ENCODE measurements at places on chromosomes 4 and X.

GRCh38 chr4:76737771-76738085 lies 160.2 kb downstream of the SOWAHB start:
- DNase-seq: no peak

DNA sequence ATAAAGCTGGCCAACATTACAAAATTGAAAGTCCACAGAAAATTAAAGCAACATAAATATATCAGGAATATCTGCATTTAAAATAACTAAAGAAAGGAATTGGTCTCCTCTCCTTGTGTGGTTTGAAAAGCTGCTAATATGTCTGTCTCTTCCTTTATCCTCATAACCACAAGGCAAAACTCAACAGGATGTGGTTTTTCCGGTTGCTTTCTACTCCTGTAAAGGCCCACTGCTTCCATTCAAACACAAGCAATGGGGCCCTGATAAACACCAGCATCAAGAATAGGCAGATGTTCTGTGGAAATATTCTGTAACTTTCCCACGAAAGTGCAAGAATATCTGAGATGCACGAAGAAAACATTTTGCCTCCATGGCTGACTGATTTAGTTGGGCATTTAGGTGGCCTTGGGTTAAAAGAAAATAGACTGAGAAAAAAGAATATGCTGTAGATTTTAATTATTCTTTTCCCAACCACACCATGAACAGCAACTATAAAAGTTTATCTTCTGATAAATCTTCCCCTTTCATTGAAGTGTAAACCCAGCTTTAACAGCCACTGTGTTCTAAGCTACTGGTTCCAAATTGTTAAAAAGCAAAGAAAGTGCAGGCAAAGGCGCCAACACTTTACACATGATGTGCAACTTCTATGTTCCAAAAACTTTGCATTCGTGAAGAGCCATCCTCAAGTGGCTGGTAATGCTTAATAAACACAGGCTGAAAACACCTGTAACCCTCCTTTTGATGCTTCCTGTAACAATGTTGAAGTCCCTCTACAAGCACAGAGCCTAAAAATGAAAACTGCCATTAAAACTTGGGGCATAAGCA lies 50.5 kb upstream of the NDST3 start:
- DNase-seq: no peak

GRCh38 chr4:52288212-52288855 lies 237.2 kb downstream of the SPATA18 start:
- DNase-seq: no peak

DNA sequence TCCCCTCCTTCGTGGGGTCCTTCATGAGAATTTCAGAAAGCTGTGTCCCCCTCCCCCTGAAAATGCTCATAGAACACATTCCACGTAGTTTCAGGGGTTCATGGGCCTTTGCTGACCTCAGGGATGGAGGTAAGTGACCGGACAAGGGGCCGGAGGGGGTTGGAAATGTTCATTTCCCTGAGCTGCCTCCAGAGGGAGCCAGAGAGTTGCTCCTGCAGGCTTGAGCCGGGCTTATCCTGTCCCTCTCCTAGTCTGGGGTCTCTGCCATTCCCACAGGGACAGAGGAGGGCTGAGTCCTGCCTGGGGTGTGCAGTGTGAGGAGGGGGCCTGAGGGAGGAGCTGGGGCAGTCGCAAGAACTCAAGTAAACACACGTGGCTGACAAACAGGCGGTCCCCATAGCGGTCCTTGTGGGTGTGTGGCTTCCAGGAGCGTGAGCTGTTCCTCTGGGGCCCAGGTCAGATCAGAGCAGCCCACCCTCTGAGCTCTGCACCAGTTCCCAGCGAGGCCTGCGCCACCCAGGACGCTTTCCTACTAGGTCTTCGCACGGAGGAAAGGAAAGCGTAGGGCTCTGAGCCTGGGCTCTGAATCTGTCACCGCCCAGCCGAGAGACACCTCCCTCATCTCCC lies 62.5 kb downstream of the WFS1 start:
- no peak for DNase-seq

DNA sequence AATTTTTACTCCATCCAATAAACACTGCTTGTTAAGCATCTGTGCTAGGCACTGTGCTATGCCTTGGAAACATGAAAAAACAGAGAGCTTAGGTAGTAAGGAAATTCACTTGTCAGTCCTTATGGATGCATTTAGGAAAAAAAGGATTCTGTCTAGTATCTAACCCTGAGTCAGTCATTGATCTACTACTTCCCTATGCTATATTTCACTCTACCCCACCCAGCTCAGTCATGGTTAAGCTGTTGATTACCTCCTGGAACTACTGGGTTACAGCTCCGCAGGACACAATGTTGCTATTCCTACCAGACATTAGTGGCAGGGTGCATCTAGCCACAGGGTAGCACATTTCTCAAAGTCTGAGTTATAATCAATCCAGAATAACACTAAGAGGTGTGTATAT lies 2.9 kb upstream of the USP53 start:
- no peak for DNase-seq

DNA sequence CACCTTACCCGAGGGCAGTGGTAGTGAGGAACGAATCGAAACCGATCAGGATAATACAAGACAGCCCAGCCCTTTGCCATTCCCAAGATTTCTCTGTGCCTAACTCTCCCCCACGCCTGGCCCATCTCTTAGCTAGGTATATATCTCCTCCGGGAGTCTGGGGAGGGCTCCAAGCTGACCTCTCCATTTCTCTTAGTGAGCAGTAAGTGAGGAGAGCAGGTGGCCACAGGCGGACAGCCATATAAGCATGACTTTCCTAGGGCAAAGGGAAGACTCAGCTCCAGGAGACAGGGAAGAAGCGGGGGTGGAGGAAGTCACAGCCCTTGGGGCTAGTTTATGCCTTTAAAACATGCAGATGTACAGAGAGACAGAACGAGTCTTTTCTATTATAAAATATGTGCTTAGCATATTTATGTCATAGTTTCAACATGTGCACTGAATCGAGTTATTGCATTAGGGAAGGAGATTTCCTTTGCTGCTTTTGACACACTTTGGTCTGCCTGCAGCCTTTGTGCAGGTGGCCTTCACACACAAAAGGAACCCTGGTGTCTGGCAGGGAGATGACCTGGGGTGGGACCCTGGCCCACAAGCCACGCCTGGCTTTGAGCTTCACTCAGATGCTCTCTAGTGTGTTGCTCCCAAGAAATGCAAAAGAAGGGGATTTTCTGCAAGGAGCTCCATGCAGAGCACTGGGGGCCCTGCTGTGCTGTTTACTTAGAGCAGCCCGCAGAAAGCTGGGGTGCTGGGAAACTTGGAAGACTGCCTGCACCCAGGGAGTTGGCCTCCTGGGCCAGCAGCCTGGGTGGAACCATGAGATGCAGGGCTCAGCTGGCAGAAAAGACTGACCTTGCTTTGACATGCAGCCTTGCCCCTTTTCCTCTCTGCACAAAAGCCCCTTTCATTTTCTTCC lies 613.3 kb downstream of the BCOR start:
- DNase-seq: no peak

DNA sequence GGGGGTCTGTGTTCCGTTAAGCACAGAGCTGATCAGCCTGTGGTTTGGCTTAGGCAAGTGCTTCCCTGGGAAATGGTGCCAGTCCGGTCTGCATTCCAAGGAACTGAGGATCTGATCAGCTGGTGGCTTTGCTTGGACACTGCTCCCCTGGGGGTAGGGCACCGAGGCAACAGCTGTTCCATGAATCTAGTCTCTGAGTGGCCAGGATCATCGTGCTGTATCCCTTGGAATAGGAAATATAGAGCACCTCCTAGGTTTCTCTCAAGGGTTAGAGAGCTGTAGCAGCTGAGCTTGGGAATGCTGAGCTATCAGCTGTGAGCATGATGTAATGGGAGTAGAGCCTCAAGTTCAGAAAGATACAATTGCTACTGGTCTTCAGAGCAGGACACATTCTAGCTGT lies 863.9 kb downstream of the RAPGEF2 start:
- DNase-seq: no peak

DNA sequence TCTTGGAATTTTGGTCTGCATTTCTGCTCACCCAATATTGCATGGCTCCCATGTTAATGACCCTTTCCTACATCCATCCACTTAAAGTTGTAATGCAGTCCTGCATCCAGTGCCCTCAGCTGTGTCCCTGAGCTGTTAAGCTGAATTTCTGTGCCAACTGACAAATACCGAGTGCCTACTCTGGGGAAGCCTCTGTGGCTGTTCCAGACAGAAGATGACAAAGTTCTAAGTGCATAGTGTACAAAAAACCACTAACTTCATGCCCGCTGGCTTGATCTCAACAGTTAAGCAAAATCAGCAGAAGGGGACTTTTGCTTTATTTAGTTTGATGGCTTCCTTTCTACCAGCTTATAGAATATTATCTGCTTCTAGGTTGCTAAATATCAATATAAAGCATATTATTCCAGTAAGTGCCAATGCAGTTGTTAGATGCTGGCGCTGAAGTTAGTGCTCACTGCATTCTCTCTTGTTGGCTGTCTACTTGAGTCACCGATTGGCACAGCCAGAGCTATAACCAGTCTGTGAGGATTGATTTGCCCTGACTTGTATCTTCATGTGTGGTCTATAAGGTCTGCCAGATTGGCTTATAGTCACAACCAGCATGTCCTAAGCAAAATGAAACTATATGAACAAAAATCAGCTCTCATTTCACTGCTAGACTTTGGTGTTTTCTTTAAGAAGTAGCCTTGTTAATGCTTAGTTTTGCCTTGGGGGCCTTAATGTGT lies 98.9 kb downstream of the KLHL8 start:
- DNase-seq: no peak

DNA sequence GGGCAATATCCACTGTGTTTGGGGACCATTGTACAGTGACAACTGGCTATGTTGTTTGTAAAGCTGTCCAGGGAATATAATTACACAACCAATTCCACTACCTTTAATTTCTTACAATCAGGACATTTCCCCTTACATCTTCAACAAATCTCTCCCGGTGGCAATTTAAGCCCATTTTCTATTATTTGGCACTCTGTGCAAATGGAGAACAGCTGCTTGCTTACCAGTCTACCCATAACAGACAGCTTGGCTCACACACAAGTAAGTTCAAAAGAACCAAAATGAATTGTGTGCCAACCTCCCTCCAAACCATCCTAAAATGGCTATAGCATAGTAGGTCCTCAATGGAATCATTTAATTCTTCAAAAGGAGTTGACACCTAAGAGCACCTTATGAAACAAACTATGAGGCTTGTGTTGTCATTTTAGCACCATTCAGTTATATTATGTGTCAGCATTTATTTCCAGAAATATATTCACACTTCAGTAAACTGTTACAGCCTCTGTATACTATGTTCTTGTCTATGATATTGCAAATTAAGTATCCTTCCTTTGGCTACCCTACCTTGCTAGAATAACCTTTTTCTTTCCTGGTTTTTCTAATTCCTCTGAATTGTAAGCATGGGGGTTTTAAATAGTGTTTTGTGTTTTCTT lies 18.4 kb downstream of the GABRA4 start:
- no peak for DNase-seq

- peak; percentile 90 for DNase-seq
Observed at GRCh38 chr4:24837336-24837735, 42.0 kb downstream of the SOD3 start.

GRCh38 chrX:149699761-149700160 lies 12.1 kb upstream of the MAGEA11 start:
- DNase-seq: no peak

DNA sequence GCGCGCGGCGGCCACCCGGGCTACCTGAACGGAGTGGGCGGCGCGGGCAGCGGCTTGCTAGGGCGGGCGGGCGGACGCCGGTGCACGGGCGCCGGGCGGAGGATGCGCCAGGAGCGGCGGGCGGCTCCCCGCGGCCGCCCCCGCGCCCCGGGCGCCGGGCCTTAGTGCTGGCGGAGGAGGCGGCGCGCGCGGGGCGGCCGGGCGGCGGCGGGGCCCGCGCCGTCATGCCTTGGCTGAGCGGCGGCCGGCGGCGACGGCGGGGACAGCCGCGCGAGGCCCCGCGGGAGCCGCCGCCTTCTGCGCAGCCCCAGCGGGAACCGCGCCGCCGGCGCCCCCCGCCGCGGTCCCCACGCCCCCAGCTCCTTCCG lies 48.2 kb downstream of the CLDN34 start:
- DNase-seq: no peak

DNA sequence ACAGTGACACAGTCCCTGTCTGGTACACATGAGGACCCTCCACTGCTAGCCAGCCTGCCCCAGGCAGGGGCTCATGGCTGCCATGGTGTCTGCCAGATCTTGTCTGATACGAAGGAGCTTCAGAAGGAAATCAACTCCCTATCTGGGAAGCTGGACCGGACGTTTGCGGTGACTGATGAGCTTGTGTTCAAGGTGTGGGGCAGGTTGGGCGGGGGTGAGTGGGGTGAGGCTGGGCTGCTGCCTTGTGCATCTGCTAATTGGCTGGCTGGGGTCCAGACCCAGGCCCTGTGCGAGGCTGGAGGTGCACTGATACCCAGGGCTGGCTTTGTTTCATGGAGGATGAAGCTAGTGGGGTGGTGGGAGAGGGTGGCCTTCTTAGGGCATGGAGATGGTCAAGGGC lies 13.8 kb downstream of the CCDC22 start:
- DNase-seq: no peak

DNA sequence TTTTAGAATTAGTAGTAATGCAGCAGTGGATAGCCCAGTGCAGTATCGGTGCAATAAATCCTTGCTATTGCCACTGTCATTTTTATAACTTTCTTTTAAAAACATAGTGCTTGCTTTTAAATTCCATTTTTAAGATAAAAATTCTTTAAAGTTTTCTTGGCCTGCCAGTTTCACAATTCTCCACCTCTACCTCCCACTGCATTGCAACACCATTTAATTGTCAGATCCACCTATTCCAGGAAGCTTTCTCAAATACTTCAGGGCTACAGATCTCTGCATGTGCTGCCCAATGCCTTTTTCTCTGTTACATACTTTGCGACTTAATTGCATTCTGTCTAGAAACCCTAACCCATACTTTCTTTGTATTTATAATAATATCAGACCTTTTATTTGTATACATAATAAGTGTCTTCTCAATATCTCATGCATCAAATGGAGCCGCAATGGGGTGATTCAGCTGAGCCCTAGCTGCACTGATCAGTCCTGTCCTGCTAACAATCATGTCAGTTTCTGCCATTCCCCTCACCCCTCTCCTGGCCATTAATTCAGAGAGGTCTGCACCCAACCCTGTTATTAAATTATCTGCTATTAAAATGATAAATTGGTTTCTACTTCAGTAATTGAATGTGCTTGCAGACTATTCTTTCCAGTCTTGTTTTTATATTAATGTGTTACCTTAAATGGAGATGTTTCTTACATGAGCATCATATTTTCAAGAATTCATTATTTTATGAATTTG lies 193.1 kb downstream of the SLIT2 start:
- DNase-seq: no peak

DNA sequence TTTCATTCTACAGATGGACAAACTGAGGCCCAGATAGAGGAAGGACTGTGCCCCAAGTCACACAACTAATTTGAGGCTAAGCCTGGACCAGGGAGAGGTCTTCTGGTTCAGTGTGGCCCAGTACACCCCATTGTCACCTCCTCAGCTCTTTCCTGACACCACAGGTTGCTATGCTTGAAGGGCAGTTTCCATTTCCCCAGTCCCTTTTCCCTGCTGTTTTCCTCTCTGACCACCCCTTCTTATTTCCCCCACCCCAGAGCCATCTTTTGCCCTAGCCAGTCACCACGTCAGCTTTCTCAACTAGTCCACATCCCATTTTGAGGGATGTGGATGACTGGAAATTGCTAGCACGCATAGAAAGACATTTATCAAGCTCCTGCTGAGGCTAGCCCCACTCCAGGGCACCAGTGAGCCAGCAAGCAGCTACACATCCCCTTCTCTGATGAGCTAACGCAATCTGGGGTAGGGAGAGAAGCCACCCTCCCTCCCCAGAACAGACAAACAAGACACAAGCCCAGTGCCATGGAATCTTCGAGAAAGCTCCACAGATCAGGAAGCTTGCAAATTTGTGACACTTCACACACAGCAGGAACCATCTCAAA lies 1.3 kb downstream of the GABRE start:
- DNase-seq: peak; percentile 21

Measured in DMS79 treated with DMSO at 0.1 percent for 48 hours (cell line).